ENCODE measurements at places on chromosomes 6 and 20. TPM values are rescaled to one million over a fixed set of nuclear protein-coding genes. Genes with fewer than 3 reads are reported as not detected.

The ELOVL5 gene
- 50.4 TPM for total RNA-seq

The PSMB8 gene
- total RNA-seq: 4.0 TPM

The FOXQ1 gene
- total RNA-seq: 2.4 TPM

The TMEM14A gene
- total RNA-seq: 44.6 TPM

The SLC26A8 gene
- 3.7 TPM for total RNA-seq

The HTR1E gene
- total RNA-seq: 0.54 TPM

The GJA10 gene
- not detected for total RNA-seq

The ZFP57 gene
- total RNA-seq: not detected

DNA sequence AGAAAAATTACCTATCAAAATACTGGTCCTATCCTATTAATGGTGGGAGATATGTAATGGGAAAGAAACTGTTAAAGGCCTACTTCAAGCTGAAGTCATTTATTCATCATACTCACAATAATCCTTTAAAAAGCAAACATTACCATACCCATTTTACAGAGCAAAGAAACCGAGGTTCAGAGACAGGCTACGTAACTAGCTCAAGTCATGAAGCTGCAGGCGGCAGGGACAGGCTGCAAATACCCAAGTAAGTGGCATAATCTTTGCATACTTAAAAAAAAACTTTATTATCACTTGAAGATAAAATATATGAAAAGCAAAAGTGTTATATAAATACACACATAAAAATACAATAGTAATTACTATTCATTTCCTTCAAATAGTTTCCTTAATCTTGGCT is 2.6 kb downstream of the RALGAPA2 start:
- DNase-seq: no peak

GRCh38 chr6:75747152-75747992 is 1.7 kb upstream of the MYO6 start:
- DNase-seq: no peak

GRCh38 chr6:150001295-150002008 is 23.9 kb downstream of the RAET1L start:
- no peak for DNase-seq

GRCh38 chr6:170245475-170245992 is 45.3 kb downstream of the DLL1 start:
- DNase-seq: no peak

DNA sequence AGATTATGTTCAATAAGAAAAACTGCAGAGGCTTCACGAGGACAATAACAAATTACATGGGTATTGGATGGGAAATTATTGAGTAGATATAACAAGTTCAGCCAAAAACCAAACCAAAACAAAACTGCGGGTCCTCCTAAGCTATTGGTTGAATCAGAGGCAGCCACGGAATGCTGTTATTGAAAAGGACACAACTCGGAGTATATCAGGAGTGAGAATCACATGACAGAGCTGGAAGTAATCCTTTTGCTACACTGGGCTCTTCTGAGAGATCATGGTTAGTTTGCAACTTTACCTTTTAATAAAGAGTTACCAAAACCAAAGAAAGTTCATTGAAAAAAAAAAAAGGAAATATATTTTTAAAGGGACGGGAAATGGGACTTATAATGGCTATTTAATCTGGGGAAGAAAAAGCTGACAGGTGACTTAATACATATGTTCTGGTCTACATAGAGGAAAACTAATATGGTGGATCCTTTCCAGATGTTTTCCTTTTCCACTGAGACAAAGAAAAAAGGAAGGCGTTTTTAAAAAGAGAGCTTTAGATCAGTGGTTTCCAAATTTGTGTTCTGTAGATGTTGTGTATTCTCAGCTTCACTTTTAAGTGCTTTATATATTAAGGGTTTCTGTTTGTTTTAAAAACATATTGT is 6.9 kb upstream of the CITED2 start:
- no peak for DNase-seq

GRCh38 chr6:90484903-90485302 is 102.0 kb downstream of the MAP3K7 start:
- peak; percentile 6 for DNase-seq

DNA sequence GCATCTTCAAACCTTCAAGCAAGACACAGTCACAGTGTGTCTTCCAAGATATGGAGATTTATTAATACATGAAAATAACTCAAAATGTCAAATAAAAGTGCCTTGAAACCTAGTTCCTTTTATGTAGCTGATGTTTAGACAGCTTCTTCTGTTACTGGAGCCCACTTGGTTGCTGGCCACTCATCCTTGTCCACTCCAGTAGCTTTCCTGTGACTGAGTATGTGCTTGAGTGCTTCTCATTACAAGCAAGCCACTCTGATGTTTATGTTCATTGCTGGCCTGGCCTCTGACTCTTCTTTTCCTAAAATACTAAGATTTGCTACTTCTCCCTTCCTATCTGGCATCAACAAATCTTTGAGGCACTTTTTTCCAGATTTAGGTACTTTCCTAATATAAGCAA is 545.2 kb upstream of the MAN1A1 start:
- no peak for DNase-seq

DNA sequence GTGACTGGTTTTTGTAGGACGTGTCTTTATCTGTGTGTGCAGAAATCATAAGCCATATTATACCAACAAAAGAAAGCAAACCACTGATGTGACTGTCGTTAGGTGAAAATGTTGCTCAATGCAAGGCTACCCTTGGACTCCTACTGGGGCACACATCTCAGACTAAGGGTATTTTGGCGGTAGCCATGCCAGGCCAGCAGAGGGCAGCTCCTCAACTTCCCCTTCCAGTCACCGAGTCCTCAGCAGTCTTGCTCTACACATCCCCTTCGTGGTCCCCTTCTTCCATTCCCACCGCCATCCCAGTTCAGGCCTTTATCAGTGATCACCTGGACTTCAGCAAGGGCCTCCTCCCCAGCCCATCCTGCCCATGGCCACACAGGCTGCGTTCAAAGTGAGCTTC is 113.7 kb upstream of the GGTLC1 start:
- no peak for DNase-seq

DNA sequence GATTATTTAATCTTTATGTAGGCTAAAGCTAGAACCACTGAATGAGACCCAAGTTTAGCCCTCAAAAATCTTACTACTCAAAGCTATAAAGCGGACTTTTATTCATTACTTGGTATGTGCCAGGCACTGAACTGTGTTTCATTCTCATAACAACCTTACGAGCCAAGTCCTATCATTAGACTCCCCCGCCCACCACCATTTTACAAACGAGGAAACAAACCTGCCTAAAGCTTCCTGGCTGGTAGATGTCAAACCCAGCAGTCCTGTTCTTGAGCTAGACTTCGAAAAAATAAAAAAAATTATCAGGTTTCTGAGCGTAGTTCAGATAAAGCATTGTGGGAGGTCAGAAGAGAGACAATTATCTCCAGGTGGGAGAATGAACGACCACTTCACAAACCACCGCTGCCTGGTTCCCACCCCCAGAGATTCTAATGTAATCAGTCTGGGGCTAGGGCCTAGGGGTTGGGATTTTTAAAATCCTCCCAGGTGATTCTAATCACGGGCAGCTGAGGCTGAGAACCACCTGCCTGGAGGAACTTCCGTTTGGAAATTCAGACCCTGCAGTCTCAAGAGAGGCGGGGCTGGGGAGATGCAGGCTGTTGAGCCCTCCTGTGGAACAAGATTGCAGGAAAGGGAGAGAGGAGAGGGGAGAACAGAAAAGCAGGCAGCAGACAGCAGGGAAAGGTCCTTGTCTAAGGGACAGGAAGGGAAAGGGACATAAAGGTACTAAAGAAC is 8.6 kb downstream of the ADTRP start:
- DNase-seq: no peak

DNA sequence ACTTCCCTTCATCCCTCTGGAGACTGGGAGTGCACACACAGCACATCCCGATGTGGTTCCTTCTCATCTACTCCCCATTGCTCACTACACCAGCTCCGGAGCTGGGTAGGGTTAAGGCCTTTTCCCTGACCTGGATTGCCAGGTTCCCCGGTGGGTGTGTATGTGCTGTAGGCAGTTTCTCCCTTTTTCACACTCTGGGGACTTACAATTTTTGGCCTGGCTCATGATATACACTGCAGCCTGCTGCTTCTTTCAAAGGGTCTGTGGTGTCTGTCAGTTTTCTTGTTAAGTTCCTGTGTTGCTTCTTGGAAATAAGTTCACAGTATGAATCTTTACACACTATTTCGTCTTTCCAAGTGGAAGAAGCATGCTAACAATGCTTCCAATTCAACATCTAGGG is 405.5 kb downstream of the UTRN start:
- no peak for DNase-seq

GRCh38 chr6:154874773-154875592 is 120.1 kb upstream of the TIAM2 start:
- peak; percentile 5 for DNase-seq

DNA sequence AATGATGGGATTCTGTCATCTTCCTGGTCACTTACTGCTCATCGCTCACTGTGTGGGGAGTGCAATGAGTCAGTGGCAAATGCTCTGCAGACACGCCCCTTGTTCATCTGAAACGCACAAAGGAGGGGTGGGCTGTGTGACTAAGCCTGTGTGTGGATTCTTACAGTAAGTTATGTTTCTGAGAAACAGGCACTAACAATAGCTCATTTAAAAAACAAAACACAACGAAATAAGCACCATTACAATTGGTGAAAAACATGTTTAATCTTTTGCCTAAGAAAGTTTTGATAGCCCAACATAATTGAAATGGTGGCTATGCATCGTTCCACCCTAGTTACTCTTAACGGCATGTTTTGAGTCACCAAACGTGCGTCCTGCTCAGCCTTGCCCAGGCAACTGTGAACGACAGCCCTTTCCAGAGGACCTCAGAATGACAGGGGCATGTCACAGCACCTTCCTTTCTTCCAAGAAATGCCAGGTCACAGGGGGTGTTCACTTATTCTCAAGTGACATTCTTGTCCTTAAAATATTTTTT is 118.4 kb upstream of the SGK1 start:
- no peak for DNase-seq

GRCh38 chr20:21111416-21111815 is 5.3 kb upstream of the LINC00237 start:
- no peak for DNase-seq

DNA sequence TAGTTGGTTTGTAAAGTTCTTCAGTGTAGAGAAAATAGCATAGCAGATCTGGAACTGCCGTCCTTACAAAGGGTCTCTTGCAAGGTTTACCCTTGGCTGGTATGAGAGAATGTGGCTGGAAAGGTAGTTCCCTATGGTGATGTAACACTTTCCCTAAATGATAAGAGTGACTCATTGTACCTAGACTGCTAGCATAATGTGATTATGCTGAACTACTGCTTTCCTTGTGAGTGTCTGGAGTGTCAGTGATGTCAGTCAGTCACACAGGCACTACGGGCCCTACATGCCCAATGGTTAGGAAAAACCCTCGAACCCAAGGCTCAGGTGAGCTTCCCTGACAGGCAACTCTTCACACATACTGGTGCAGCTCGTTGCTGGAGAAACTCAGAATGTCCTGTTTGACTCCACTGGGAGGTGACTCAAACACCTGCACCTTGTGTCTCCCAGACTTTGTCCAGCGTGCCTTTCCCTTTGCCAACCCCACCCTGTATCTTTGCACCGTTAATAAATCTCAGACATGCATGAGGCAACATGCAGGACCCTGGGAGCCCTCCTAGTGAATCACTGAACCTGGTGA is 28.4 kb upstream of the LY86 start:
- DNase-seq: no peak

GRCh38 chr6:80679992-80680391 is 573.5 kb downstream of the BCKDHB start:
- DNase-seq: no peak

GRCh38 chr6:10626154-10626741 is 68.2 kb downstream of the C6orf52 start:
- DNase-seq: no peak

GRCh38 chr6:32436995-32437836 is 2.5 kb upstream of the HLA-DRA start:
- DNase-seq: no peak

DNA sequence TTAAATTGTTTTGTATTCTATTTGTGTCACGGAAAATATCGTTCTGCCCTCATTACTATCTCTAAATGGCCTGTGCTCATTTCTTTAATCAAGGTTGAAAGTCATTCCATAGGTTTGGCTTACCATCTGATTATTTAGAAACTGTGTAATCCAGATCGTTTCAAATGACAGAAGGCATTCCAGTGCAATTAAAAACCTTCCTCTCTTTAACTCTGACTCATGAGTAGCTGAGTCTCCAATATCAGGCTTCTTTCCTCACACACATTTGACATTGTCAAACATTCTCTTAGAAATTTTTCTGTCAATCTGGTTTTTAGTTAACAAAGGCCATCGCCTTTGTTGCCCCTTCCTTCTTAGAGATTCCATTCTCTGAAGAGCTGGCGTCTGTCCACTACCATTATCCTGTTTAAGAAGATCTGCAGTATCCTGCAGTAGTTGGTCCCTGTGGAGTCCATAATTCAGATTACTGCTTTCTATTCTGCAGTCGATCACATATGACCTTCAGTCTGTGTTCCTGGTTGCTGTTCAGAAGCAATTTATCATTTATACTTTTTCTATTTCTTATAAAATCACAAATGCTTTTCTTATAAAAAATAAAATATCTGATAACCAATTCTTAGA is 3.9 kb upstream of the TRDN start:
- DNase-seq: no peak

- no peak for DNase-seq
Observed at GRCh38 chr6:40148882-40149573, 214.8 kb upstream of the MOCS1 start.
